Right forelimb (tissue), 1 donor: ENCODE measurements at places on chromosomes 12 and 14.

- no peak for DNase-seq
These were observed 249.6 kb upstream of the SOX5 start for GRCh38 chr12:24198936-24199671.

DNA sequence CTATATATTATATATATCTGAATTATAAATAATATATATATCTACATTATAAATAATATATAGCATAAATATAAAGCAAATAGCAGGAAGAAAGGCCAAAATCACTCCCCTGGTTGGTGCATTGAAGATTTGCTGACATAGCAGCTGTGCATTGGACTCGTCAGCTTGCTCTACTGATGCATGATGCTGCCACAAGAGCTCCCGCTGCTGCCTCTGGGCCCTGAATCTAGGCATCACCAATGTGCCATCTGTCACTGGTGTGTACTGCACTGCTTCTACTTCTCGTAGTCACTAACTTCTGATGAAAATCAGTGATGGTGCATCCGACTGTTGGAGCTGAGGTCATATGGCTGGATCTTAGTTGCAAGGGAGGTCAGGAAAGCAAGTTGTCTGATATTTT is 205.0 kb downstream of the ADAMTS20 start:
- no peak for DNase-seq

- DNase-seq, result no peak
These were observed 3.4 kb upstream of the DHH start for GRCh38 chr12:49098035-49098451.

DNA sequence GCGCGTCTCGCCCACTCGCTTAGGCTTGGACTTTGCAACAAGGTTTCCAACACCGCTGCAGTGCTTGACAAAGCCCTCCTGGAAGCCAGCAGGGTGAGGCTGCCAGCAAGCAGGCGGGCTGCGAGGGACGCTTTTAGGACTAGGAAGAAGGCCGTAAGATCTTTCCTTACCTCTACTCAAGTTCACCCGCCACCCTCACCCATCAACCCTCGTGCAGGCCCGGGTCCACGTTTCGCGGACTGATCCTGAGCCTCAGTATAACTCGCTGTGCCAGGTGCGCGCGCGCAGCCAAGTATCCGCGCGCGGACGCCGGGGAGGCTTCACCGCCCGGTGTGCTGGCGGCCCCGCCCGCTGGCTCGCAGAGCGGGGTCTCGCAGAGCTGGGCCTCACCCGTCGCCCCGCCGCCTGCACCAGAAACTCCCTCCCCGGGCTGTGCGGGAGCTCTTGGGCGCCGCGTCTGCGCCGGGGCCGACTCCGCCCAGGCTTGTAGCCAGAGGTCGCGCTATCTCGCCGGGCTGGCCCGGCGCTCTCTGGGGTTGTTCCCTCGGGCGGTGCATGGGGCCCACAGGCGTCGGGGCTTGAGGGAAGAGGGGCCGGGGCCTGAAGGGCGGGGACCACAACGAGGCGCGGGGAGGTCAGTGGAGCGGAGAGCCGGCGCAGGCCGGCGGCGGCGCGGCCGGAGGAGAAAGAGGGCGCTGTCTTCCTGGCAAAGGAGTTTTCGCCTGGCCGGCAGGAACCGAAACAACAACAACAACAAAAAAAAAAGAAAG is 7.6 kb upstream of the SIX1 start:
- DNase-seq, result peak; percentile 88

GRCh38 chr12:115169981-115170380 is 486.0 kb upstream of the TBX3 start:
- no peak for DNase-seq

DNA sequence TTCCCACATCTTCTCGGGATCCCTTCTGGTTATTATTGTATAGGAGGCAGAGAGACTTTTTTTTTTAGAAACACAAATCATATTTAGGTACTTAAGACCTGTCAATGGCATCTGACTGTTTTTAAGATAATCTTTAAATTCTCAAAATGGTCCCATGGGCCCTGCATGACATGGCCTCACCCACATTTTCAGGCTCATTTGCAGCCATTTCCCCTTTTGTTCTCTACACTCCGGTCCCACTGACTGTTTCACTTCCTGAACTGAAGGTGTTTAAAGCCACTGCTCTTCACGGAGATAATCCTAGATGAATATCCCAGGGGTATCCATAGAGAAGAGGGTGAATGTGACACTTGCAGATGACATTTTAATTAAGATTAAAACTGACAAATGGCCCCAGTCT is 12.3 kb upstream of the C12orf71 start:
- no peak for DNase-seq

GRCh38 chr14:68214431-68214830 is 394.9 kb downstream of the RAD51B start:
- DNase-seq, result no peak

DNA sequence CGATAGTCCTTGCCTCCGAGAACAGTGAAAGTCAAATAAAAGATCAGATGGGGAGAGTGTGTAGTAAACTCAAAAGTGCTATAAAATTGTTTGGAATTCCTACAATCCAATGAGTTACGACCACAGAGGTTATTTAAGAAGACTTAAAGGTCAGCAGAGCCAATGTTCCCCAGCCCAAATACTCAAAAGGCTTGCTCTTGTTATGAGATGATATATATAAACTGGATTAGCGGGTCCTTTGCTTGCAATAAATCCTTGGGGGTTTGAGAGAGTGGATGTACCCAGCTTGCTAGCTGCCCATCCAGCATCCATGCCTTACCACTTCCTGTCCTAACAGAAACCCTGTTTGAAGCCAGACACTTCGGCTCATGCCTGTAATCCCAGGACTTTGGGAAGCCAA is 29.0 kb upstream of the MED13L start:
- DNase-seq, result no peak

DNA sequence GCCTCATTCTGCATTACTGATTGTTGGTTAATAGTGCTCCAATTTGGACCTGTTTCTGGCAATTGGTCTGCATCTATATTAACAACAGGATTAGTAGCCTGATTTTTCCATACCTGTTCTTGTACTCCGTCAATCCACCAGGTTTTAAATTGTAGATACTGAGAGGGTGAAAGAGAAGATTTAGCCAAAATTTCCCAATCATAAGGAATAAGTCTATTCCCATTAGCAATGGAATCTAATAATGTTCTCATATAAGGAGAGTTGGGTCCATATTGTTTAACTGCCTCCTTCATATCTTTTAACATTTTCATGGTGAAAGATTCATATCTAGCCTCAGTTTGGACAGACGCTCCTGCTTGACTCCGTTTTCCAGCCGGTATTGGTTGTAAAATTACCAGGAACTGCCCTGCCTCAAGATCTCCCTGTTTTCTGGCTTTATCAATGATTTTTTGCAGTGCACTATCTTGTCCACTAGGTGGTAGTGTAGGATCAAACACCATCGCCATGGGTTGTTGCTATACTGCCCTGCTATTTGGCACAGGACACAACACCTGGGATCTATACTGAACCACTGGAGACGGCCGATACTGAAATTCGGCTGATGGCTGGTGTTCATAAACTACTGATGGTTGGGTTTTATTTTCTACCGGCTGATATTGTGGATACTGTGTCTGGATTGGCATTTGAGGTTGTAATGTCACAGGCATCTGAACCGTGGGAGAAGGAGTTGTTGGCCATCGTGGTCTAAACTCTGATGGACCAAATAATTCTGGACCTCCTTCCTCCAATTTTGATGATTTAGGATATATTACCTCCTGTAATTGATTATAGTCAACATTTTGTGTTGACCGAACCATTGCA is 25.2 kb downstream of the DHRS4L2 start:
- peak; percentile 58 for DNase-seq

DNA sequence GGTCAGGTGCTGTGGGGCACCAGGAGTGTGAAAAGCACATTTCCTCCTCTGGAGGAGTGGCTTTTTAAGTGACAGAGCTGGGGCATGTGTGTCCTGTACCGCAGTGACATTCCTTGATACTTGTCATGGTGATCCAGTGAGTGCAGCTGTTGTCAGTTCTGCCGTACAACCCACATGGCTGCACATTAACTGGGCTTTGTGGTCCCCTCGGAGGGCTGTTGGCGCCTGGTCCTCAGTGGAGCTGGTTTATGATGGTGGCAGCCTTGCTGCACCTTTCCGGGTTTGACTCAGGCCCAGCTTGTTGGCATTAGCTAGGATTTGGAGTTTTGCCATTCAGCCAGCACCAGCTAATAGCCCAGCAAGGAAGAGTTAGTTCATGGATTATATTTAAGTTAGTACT is 77.0 kb downstream of the SLC25A47 start:
- DNase-seq, result no peak

- peak; percentile 40 for DNase-seq
These were observed 58.2 kb downstream of the BEGAIN start for GRCh38 chr14:100528962-100529560.

GRCh38 chr12:45268672-45269411 is 52.9 kb downstream of the ANO6 start:
- peak; percentile 84 for DNase-seq

DNA sequence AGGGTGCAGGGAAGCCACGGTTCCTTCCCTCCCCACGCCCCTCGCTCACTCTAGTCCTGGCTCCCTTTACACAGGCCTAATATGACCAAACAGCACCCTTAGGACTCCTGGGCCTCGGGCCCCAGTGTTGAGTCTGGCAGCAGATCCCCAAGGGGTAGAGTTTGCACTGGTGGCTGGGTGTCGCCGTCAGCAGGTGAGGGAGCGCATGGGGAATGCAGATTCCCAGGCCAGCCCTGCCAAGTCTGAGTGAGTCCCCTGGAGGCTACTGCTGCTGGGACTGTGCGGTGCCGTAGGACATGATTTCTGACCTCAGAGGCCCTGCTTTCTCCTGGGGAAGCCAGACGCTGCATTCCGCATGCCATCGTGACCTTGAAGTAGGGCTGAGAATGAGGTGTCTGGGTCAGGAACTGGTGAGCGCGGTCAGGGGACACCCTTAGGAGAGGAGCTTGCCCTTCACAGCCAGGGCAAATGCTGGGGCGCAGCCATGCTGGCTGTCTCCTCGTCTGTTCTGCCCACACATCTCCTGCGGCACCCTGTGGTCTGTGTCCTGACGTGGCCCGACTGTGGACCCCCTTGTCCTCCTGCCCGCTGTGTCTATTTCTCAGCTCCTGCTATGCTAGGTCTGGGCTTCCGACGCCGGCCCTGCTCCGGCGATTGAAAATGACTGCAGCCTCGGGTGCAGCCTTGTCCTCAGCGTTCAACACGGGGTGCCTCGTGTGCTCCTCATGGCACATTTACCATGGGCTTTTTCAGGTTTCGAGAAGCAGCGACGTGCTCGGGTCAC is 37.6 kb upstream of the PRMT8 start:
- DNase-seq, result no peak

GRCh38 chr12:130249376-130249775 is 87.1 kb downstream of the FZD10 start:
- DNase-seq, result no peak

DNA sequence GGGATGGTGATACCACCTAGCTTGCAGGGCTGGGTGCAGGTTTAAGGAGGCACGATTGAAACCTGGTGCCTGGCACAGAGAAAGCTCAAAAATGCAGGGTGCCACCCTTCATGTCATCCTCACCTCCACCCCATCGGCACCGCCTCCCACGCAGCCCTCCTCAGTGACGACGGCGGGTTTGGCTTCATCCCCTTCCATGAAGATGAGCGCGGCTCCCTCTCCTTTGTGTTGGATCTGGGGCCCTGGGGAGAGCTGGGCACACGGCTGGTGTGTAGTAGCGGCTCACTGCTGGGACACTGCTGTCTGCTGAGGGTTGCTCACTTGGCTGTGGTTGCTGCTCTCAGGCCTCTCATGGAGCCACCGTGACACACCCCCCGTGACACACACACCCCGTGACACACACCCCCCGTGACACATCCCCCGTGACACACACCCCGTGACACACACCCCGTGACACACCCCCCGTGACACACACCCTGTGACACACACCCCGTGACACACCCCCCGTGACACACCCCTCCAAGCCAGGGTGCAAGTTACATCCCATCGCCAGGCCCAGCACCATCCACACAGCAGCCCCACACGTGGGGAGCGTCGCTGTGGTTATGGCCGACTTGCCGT is 42.9 kb upstream of the FZD10 start:
- no peak for DNase-seq

- DNase-seq, result no peak
These were observed 108.0 kb downstream of the PPP2R5E start for GRCh38 chr14:63435204-63435603.

DNA sequence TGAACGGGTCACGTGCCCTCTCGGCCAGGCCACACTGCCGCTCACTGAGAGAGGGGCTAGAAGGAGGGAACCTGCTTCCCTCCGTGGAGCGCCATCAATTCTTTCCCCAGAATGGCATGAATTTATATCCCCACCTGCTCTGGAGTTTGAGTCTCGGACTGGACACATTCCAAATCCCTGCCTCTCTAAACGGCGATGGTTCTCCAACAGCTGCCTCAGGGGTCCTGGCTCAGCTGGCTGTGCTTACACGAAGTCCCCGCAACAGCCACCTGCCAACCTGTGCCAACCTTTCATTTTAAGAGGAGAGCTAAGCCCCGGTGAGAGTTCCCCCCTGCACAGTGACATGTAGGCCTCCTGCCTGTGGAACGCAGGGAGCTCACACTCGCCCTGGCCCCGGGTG is 73.2 kb downstream of the RIMBP2 start:
- DNase-seq, result no peak

DNA sequence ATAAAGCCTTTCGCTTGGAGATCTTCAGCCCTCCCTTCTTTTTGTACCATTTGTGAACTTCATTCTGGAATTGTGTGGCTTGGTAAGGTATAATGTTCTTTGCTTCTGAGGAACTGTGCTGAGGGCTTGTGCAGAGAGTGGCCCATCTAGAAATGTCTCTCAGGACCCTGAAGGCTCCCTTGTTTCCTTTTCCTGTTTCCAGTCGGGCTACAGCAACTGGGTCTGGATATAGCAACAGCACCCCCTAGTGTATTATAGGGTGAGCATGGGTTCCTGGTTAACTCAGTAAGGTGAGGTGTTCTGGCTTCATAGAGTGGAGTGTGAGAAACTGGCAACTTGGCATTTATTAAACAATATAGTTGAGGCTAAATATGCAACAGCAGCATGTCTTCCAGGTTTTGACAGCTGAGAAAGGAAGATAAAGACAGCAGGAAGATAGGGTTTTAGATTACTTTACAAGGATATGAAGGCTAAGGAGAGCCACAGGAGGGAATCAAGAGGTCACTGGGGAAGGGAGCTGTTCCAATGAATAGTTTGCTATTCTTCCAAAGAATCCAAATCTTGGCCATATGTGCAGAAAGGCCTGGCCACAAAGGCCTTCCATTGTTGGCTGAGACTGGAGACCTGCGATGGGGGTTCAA is 49.1 kb upstream of the RNU6-8 start:
- DNase-seq, result peak; percentile 49

DNA sequence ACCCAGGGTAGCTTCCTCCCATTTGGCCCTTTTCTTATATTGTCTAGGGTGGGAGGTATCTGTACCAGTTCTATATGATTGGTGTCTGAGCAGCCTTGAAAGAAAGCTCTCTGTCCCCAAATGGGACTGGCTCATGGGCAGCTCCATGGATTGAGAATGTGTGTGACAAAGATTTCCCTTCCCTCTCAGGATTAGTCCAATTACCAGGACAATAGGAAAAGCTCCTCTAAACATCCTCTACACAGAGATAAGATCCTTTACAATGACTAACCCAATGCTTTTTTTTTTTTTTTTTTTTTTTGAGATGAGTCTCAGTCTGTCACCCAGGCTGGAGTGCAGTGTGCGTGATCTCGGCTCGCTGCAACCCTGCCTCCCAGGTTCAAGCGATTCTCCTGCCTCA is 112.1 kb downstream of the SLC35F4 start:
- no peak for DNase-seq
